ENCODE measurements at places on chromosomes 5 and 9.

- no peak for DNase-seq
Observed at GRCh38 chr9:38186404-38187115, 117.5 kb upstream of the SHB start.

GRCh38 chr9:81772144-81772543 is 82.8 kb upstream of the TLE1 start:
- no peak for DNase-seq

GRCh38 chr5:36724467-36725332 is 118.3 kb downstream of the SLC1A3 start:
- DNase-seq: no peak

- DNase-seq: no peak
Observed at GRCh38 chr5:74373076-74373475, 267.5 kb downstream of the ENC1 start.

- DNase-seq: no peak
Observed at GRCh38 chr5:115231598-115231997, 31.1 kb downstream of the PGGT1B start.

DNA sequence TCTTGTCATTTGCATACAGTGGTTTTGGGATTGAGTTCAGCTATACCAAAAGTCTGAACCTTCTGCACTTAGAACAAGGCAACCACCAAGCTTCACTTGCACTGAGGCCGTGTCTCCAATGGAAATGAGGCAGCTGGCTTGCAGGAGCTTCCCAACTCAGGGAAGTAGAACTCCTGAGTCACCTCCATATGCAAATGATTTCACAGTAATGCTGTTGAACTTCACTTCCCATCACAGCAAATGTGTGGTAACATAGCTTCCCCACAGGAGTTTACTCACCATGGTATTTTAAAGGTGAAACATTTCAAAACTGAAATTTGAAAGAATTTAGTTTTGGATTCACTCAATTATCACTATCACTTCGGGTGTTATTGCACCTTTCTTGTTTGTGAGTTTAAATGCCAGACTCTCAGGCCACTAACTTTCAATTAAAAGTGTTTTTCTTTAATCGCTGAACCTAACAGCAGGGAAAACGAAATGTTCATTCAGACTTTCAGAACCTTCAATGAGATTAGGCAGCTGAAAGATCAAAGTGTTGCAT is 9.0 kb downstream of the CD274 start:
- no peak for DNase-seq

- peak; percentile 96 for DNase-seq
Observed at GRCh38 chr9:120935383-120935857, 8.8 kb upstream of the TRAF1 start.
